ENCODE measurements at places on chromosomes 3 and 15.

DNA sequence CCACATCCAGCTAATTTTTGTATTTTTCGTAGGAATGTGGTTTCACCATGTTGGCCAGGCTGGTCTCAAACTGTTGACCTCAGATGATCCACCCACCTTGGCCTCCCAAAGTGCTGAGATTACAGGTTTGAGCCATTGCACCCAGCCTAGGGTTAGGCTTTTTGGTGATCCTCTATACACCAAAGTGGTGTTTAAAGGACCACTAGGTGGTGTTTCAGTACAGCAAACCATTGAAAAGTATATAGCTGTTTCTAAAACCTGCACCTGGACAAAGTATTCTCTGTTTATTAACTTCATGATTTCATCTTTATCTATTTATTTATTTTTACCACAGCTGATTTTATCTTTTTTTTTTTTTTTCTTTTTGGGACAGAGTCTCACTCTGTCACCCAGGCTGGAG is 68.4 kb downstream of the MINDY2 start:
- DNase-seq, result no peak

GRCh38 chr3:149134575-149134974 is 5.1 kb downstream of the HPS3 start:
- no peak for DNase-seq

DNA sequence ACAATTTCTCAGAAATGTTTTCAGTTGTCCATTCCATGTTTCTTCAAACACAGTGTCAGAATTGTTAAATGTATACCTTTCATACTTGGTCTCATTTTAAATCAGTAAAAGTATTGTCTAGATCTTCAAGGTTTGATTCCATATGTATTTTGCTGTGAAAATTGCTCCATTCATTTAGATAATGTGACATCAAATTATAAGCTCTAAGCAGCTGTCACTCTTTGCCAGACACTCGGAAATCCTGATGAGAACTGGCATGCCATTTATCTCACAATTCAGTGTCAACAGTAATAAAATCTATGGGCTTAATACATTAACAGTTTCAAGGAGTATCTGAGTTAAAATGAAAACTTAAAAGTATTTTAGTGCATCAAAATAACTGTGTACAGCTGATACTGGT is 1025.3 kb upstream of the EPHA6 start:
- DNase-seq, result no peak

DNA sequence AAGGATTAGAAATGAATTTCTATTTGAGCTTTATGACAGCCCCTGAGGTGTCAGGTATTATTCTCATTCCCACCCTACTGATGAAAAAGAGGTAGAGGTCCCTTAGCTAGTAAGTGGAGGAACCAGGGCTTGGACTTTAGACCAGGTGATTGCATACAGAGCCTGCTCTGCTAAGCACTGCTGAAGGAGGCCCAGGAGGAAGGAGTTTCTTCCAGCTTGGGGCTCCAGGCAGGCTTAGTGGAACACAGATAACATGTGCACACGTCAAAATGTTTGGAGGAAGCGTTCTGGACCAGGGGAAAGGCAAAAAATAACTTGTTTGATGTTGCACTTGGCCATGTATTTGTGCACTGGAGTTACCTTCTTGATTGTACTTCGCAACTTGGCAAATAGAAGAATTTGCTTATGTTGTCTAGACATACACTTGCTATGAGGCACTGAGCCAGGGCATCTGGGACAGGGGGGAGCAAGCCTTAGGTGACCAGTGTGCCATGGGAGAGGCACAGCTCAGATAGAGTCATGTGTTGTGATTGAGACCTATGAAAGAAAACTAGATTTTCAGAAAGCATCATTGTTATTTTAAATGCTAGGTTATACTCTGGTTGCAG is 22.4 kb downstream of the IFT122 start:
- no peak for DNase-seq

DNA sequence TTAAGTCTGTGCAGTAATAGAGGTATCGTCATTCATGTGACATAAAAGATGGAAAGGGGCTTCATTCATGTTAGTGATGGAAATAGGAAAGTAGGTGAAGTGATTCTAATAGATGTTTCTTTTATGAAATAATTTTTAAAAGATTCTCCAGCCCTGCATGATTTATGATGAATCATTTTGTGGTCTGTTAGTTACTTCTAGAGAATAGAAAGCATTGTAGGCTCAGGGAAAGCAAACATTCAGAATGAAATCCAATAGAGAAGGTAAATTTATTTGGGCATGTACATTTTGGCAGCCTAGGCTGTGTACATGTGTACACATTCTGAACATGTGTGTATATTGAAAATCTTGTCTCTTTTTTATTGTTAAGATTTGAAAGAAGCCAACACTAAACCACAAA is 23.1 kb downstream of the PPARG start:
- DNase-seq, result no peak

DNA sequence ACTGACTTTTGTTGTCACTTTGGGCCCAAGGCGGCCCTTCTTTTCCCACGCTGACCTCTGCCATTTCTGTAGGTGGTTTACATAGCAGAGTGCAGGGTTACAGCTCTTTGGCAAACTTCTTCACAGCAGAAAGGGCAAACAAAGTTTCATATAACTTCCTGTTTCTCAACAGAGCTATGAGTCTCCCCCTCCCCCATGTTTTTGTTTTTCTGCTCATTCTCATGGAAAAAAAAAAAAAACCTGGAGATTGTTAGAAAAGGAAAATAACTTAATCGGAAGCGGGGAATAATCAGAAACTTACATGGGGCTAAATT is 342.0 kb upstream of the NR2F2 start:
- no peak for DNase-seq

DNA sequence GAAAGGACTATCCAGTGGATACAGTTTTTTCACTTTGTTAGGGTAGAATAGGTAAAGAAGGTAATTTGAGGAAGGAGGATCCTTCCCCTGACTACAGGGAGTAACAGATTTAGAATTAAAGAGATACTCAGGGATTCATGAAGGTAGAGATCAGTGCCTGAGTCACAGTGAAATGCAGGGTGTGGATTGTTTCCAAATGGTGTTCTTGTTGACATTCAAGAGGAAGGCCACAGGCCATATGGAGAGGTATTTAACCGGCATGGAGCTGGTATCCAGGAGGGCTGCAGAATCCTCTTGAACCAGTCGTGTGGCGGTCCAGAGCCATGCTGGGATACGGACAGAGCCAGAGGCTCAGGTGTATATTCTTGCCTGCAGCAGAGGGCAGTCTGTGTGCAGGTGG is 28.2 kb downstream of the GYG1 start:
- DNase-seq, result no peak

GRCh38 chr15:100729461-100729860 is 127.1 kb downstream of the ASB7 start:
- DNase-seq, result no peak

DNA sequence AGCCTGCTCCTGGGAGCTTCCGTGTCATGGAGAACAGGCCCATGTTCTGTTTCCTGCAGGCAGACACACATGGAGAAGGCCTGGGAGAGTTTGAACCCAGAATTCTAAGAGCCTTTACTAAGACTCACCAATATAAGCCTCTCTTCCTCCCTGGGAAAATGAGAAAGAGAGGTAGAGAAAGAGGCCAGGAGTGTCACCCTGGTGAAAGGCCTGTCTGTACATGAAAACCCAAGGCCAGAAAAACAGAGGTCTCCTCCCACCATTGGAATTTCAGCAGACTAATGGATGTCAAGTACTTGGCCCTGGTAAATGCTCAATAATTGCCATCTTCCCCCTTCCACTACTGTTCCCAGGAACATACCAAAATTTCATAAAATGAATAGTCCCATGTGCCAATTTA is 117.6 kb downstream of the TOP2B start:
- DNase-seq, result no peak

GRCh38 chr3:7740458-7740857 is 761.2 kb upstream of the LMCD1 start:
- DNase-seq, result no peak

DNA sequence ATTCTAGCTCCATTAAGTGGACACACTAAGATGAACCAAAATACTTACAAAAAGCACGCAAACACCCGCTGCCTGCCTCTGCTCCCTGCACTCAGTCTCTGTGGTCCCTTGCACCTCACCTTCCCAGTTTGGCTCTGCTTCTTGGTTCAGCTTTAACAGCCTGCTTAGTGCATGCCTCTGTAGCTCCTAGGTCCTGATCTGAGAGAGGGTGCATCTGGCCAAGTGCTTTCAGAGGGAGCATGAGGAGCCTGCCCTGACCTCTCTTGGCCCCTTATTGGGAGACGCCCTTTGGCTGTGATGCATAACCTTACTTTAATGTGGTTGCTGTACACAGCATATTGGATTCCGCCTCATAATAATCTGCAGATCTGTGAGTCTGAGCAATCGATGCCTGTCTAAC is 21.2 kb upstream of the ATP10A start:
- DNase-seq, result no peak

GRCh38 chr3:75300606-75301005 is 363.5 kb upstream of the FRG2C start:
- no peak for DNase-seq

DNA sequence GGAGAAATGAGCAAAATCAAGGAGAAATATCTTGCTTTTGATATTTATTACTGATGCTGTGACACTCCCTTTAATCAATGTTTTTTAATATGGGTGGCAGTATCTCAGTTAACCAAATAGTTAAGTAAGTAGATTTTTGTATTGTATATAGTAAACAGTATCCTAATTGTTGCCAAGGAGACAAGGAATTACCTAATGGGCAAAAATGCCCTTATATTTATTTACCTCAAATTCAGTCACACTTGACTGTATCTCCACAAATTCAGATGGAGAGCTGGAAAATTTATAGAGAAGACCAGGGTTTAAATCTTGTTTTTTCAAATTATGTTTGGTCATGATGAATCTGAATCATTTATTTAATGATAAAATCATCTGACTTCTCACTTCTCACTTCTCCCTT is 3.6 kb upstream of the CHD2 start:
- DNase-seq, result no peak

DNA sequence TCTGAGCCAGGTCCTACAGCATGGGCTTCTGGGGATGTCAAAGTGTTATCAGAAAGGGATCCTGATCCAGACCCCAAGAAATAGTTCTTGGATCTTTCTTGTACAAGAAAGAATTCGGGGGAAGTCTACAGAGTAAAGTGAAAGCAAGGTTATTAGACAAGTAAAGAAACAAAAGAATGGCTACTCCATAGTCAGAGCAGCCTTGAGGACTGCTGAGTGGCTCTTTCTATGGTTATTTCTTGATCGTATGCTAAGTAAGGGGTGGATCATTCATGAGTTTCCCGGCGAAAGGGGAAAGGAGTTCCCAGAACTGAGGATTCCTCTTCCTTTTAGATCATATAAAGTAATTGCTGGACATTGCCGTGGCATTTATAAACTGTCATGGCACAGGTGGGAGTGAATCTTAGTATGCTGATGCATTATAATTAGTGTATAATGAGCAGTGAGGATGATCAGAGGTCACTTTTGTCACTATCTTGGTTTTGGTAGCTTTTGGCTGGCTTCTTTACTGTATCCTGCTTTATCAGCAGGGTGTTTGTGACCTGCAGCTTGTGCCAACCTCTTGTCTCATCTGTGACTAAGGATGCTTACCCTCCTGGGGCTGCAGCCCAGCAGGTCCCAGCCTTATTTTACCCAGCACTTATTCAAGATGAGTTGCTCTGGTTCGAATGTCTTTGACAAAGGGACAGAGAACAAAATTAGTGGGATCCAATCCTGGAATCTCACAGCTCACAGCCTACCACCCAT is 41.0 kb downstream of the CRYGS start:
- no peak for DNase-seq

DNA sequence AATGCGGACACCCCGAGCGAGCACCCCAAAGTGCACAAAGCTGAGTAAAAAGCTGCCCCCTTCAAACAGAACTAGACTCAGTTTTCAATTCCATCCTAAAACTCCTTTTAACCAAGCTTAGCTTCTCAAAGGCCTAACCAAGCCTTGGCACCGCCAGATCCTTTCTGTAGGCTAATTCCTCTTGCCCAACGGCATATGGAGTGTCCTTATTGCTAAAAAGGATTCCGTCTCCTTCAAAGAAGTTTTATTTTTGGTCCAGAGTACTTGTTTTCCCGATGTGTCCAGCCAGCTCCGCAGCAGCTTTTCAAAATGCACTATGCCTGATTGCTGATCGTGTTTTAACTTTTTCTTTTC is 5.3 kb downstream of the BHLHE40 start:
- DNase-seq, result no peak

GRCh38 chr3:69784954-69785514 is 45.8 kb downstream of the MITF start:
- no peak for DNase-seq

- no peak for DNase-seq
These were observed 315.4 kb downstream of the PTPRG start for GRCh38 chr3:61876797-61877196.

DNA sequence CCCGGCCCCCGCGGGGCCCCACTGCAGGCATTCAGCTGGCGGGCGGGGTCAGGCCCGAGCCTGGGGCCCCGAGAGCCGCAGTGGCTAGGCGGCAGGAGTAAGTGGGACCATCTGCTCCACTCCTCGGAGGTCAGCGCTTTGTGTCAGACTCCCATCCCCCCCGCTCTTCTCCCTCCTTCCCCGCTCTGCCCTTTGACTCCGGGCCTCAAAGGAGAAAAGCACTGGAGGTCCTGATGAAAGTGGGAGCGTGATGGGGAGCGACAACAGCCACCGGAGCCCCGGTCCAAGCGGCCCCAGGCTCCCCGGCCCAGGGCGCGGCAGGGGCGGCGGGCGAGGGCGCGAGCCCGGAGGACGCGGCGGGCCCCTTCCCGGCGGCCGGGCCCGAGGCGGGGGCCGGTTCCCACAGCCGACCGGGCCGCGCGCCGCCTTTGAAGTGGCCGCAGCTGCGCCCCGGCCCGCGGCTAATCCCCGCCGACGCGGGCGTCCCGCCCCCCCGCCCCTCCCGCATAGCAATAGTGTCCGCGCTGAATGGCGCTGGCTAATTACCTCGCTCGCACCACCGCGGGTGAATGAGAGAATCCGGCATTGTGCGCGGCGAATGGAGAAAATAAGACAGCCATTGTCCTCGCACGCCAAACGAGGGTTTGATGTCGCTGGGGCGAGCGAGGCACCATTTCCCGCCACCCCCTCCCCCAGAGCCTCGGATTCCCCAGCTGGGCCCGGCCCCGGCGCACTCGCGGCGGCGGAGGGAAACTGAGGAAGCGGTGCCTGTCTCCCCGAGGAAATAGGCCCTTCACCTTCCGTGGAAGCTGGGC is 22.4 kb downstream of the IGDCC3 start:
- DNase-seq, result no peak
